Breast epithelium (tissue), 4 donors: ENCODE measurements at places on chromosomes 4 and X. TPM values are rescaled to one million over a fixed set of nuclear protein-coding genes. Genes with fewer than 3 reads are reported as not detected.

DNA sequence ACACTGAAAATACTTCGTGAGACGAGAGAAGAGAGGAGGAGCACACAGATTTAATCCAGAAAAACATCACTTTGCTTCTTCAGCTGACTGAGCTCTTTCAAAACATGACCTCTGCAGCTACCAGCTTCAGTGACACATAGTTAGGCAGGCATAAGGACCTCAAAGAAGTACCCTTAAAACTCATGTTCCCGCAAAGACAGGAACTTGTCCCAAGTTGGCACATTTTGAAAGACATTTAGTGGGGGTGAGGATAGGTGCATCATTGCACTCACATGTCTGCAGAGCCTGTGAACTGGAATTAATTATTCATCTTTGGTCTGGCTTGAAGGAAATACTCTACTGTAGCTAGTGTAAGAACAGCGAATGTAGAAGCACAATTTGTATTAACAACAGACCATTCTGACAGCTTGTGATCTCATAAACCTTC is 221.8 kb downstream of the MGST2 start:
- DNase-seq = no peak

- no peak for DNase-seq
Measured at GRCh38 chr4:104941661-104942062, 205.0 kb upstream of the TET2 start.

DNA sequence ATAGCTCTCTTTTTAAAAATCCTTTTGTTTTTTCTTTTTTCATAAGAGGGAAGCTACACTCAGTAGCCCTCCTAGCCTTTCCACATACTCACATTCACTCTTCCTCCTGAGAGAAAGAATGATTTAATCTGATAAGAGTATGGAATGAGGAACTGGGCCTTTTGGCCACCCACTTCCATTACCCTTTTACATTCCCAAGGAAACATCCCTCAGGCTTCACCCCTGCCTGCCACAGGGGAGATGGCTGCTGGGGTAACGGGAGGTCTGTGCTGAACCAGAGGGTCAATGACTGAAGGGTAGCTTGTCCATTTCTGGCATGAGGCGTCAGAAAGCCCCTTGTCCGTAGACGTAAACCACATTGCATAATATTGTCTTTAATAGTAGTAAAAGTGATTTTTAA is 67.2 kb upstream of the CCSER1 start:
- DNase-seq = no peak

GRCh38 chr4:57911203-57911602 is 801.0 kb upstream of the IGFBP7 start:
- no peak for DNase-seq

DNA sequence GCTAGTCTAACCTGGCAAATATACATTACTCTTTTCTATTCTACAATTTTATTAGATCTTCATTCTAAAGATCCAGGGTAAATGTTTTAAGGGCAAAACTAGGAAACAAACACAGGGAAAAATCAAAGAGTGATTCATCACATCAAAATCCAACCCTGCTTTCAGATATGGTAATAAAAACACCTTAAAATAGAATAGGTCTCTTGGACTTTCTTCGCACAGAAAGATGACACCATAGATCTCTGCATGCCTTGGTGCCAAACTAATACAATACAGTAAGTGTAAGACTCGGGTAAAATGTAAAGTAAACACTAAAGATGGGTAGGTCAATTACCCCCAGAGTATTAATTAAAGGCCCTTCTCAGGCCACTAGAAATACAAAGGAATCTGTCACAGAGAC is 34.2 kb downstream of the LDB2 start:
- DNase-seq = no peak

DNA sequence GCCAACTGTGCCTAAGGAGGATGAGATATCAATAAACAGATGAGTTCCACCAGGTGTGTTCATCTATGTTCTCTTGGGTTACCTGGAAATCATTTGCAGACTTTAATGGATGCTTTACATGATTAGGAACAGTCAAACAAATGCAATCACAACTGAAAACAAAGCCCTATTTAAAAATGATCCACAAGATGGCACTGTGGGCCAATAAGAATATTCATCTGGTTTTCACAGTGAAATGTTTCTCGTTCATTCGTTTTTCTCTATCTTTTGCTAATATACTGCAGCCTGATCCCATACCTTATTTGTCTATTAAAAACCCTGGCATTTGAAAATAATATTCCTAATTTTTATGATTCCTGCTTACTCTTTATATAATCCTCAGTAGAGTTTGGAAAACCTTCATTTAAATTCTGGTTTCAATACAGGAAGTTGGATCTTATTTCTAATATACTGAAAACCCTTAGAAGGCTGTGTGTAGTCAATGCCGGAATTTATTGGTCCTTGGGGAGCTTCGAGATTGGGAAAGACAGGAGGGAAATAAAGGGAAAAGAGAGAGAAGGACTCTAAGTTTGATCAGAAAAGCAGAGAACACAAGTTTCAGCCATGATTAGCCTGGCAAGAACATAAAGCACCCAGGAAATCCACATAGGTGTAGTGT is 63.8 kb upstream of the TAPT1 start:
- no peak for DNase-seq

DNA sequence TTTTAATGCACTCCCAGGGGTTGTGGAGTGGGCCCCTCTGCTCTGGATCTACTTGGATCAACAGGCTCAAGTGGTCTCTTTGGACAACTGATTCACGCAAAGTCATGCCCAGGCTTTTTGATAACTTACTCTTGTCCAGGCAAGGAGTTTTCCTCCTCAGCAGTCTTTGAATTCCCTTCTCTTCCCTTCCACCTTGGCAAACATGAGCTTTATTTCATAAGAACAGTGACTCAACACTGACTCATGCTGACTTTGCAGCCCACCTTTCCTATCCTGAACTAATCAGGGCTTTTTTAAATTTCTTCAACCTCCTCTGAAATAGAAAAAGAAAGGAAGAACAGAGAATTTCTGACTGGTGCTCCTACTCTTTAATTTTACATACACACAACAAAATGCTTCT is 132.1 kb upstream of the LDB2 start:
- no peak for DNase-seq

- no peak for DNase-seq
Measured at GRCh38 chrX:47229427-47229826, 3.4 kb upstream of the USP11 start.

DNA sequence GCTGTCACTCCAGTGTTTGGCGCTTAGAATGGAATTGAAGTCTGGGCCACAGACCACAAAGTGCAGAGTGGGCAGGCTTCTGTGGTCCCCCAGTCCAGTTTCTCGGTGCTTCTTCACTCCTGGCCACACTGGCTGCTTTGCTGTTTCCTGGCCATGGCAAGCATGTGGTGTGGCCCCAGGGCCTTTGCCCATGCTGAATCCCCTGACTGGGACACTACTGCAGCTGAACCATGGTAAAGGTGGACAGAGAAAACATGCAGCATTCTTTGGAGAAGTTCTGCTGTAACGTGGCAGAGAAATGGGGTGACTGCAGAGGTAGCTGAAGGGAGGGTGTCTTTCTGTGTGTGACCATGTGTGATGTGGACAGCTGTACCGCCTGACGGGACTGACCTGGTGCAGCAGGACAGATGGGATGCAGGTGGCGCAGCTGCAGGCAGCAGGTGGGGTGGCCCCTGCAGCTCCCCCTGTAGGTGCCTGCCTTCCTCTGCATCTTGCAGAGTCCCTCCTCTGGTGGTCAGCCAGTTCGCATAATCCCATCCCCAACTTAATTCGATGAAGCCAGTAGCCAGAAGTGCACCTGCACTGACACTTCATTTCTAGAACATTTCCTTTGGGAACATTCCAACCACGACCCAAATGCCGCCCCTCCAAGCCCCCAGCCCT is 13.2 kb upstream of the S100P start:
- DNase-seq = no peak

- no peak for DNase-seq
Measured at GRCh38 chr4:162229670-162230069, 65.9 kb upstream of the FSTL5 start.

DNA sequence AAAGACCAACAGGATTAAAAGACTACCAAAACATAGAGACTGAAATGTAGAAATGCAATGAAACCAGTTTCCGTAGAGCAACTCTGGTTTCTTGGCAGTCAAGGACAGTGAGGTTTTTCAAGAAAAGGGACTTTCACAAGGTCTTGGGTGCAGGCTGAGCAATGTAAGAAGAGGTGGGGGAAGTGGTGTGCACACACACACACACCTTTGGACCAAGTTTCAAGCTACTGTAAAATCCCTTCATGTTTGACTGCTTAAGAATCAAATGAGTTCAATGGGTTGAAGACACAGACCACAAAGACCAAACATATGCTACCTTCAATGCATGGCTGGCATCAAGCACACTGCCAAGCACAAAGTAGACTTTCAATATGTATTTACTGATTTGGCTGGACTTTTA is 17.8 kb upstream of the MCF2 start:
- DNase-seq = no peak

DNA sequence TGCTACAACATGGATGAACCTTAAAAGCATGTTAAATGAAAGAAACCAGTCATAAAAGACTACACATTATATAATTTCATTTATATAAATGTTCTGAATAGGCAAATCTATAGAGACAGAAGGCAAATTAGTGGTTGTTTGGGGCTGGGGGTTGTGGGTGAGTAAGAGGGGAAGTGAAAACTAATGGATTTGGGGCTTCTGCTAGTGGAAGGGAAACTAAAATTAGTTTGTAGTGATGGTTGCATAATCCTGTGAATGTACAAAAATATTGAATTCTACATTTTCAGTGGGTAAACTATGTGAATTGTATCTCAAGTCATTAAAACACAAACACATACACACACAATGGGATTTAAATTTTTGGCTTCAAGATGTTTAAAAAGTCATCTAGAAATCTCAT is 25.4 kb upstream of the LIMCH1 start:
- DNase-seq = no peak

- DNase-seq = no peak
Measured at GRCh38 chr4:182134261-182134660, 108.9 kb upstream of the TENM3 start.

DNA sequence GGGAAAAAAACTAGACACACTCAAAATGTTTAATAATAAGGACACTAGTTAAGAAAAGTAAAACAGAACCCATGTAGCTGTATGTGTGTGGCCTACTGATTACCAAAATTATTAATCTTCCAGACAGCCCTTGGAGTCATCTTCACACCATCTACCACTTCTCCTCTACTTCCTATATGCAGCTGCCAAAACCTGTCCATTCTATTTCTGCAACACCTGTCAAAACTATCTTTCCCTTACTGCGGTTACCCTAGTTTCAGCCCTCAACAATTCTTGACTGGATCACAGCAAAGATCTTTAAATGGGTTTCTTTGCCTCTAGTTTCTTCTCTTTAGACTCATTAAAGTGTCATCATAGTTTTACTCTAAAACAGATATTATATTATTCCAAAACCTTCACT is 72.6 kb downstream of the GPR82 start:
- DNase-seq = no peak

DNA sequence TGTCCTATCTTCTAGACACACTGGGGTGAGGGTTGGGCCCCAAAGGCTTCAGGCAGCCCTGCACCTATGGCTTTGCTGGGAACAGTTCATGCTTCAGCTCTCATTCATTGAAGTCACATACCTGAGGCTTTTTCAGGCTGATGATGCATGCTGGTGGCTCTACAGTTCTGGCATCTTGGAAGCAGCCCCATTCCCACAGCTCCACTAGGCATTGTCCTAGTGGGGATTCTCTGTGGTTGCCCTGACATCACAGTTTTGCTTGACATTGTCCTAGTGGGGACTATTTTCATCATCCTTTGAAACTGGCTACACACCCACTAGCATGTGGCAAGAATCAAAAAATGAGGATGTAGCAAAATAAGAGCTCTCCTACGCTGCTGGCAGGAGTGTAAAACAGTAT is 37.7 kb upstream of the C4orf17 start:
- DNase-seq = no peak

GRCh38 chr4:57074744-57075143 is 35.4 kb downstream of the IGFBP7 start:
- DNase-seq = no peak

- DNase-seq = peak; percentile 28
Measured at GRCh38 chr4:3290889-3291321, 1.9 kb upstream of the RGS12 start.

DNA sequence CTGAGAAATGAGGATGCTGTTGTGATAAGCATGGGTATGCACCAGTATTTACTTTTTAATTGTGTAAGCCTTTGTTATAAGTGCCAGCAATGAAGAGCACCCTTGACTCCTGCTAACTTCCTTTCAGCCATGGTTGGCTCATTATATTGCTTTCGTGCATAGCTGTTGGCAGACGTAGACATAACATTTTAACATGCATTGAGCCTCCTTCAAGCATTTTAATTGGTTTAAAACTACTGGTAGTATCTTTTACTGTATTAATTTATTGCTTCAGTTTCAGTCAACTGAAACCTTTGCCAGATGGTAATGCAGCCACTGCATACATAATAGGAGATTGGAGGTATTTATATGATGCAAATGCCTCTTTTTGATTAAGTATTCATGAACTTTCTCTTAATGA is 1285.4 kb downstream of the PCDH18 start:
- DNase-seq = no peak

DNA sequence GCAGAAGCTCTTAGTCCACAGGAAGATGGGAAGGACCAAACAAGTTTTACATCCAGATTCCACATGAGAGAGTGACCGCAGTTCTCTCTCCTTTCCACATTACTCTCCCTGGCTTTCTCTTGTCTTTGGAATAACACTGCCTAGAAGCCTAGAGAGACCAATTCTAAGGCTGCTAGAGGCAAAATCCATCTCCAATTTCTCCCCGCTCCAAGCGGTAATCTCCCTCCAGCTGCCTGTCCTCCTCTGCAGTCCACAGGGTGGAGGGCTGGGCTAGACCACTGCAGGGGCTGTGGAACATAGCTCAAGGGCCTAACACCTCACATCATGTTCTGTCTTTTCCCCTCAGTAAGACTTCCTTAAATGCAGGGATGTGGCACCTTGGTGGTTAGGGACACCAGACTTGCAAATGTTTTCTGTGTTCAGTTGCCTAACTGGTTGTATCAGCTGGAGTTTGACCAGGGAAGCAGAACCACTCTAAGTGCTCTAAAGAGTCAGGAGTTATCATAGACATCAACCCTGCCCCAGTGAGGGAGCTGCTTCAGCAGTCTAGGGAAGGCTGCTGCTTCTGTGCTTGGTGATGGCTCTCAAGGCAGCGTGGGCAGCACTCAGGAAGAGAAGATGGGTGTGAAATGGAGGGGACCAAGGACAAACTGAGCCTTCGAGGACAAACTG is 423.1 kb downstream of the BCOR start:
- no peak for DNase-seq

Gene ADAM29
- total RNA-seq = not detected

Gene ADGRG2
- 1.3 TPM for total RNA-seq

Gene APOOL
- total RNA-seq = 11.5 TPM

Gene PAGE2B
- not detected for total RNA-seq

Gene MAGEB18
- not detected for total RNA-seq

Gene PAK3
- total RNA-seq = 7.5 TPM

Gene FAM47E
- 17.9 TPM for total RNA-seq

Gene SPANXA2
- not detected for total RNA-seq

Gene SMIM31
- total RNA-seq = 0.66 TPM

Gene NR3C2
- 13.8 TPM for total RNA-seq

Gene PABPC1L2A
- not detected for total RNA-seq

Gene DACH2
- total RNA-seq = not detected

Gene SASH3
- total RNA-seq = 10.0 TPM

Gene SULT1B1
- 0.88 TPM for total RNA-seq

Gene ZAR1
- not detected for total RNA-seq

Gene DMRTC1B
- total RNA-seq = 2.0 TPM

Gene F11
- total RNA-seq = not detected

Gene FRMPD3
- total RNA-seq = 0.33 TPM

Gene SPCS3
- total RNA-seq = 80.2 TPM

Gene MXRA5
- total RNA-seq = 2.9 TPM

Gene HSFX4
- not detected for total RNA-seq
